Smooth muscle cell of the pulmonary artery (primary cell): ENCODE measurements at places on chromosomes 12 and 14. TPM values are rescaled to one million over a fixed set of nuclear protein-coding genes. Genes with fewer than 3 reads are reported as not detected.

Gene RNF10
- 189 and 197 TPM in 2 replicates for total RNA-seq

Gene KLRD1
- 0.50 and 0.65 TPM in 2 replicates for total RNA-seq

Gene PTPN21
- 16.4 and 16.6 TPM in 2 replicates for total RNA-seq

Gene SELPLG
- 1.8 and 2.7 TPM in 2 replicates for total RNA-seq

Gene FGD6
- 4.2 and 9.8 TPM in 2 replicates for total RNA-seq

Gene LRCOL1
- not detected in 2 replicates for total RNA-seq

Gene POTEG
- not detected in 2 replicates for total RNA-seq

Gene SMIM41
- 0.07 and 0.10 TPM in 2 replicates for total RNA-seq

Gene SLC7A7
- total RNA-seq, result 3.4 and 34.2 TPM in 2 replicates

Gene TMX1
- 31.2 and 44.1 TPM in 2 replicates for total RNA-seq

Gene IFNG-AS1
- total RNA-seq, result 0.07 TPM in 1 of 2 replicates, not detected in the other

Gene TAS2R7
- total RNA-seq, result not detected in 2 replicates

Gene CCNT1
- 25.7 and 27.6 TPM in 2 replicates for total RNA-seq

Gene AMIGO2
- total RNA-seq, result 10.8 and 48.2 TPM in 2 replicates

Gene NOVA1
- total RNA-seq, result 3.8 and 4.8 TPM in 2 replicates

Gene STAB2
- 0.33 TPM in 1 of 2 replicates, not detected in the other for total RNA-seq

Gene SLC39A9
- total RNA-seq, result 139 and 148 TPM in 2 replicates

Gene ZDHHC22
- not detected in 2 replicates for total RNA-seq

Gene KLRC3
- total RNA-seq, result not detected in 2 replicates

Gene ZFYVE1
- 16.4 and 20.5 TPM in 2 replicates for total RNA-seq

Gene CCDC184
- total RNA-seq, result 1.9 and 2.2 TPM in 2 replicates

Gene KIF5A
- 0.98 and 2.1 TPM in 2 replicates for total RNA-seq
